AG08396 (cell line): ENCODE measurements at places on chromosomes 12 and 14.

DNA sequence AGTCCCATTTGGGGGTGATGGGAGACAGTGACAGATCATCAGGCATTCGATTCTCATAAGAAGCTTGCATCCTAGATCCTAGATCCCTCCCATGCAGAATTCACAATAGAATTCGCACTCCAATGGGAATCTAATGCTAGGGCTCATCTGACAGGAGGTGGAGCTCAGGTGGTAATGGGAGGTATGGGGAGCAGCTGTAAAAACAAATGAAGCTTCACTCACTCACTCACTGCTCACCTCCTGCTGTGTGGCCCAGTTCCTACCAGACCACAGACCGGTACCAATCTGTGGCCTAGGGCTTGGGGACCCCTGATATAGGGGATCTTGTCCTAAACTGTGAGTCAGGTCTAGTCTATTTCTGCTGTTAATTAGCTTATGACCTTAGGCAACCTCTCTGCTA, 40.1 kb upstream of the EPS8 start:
- DNase-seq, result no peak

DNA sequence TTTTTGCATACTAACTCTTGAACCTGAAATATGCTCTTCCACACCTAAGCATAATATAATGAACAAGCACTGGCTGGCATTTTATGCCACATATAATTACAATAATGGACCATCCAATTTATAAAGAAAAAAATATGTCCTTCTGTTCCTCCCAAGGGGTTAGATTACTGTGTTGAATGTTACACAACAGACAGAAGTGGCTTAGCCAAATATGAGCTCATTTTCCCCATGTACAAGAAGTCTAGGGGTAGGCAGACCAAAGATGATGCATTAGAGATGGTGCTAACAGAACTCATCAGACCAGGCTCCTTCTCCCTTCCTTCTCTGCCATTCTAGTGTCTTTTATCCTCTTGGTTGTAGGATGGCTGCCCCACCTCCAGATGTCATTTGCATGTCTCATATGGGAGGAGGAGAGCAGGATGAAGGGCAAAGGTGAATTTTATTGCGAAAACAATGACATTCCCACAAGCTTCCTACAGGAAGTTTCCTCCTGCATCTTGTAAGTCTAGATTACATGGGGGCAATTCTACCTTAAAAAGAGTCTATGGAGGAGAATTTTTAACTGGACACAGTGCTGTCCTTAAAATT, 43.9 kb upstream of the SLC2A13 start:
- no peak for DNase-seq

- no peak for DNase-seq
These were observed 83.3 kb upstream of the SLC38A4 start for GRCh38 chr12:46908936-46909635.

DNA sequence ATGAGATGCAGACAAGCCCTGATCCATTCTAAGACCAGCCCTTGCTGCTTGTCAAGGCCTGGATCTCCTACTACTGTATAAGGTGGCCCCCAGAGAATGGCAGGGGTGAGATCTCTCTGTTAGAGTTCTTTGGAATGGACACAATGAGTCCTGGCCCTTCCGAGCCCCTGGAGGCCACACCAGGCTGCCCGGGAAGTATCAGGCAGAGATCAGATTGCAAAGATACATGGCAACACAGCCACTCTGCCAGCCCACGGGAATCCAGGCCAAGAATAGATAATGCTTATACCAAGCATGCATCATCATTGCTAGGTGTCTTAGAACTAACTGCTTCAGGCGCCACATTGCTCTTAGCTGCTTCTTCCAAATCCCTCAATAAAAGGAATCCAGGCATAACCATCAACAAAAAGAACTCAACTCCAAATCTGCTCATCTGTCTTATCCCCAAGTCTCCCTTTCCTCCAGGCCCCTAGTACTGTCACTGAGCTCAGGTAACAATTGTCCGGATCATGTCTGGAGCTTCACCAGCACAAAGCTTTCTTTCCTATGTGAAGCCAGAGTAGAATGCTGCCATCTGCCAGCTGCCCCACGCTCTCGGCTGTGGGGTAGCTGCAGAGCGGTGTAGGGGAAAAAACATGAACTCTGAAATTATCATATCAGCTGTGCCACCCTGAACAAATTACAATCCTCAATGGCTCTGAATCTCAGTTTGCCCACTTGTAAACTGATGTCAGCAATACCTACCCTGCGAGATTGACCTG, 5.5 kb upstream of the VASH1 start:
- no peak for DNase-seq

GRCh38 chr14:84825481-84826251, 704.3 kb upstream of the FLRT2 start:
- peak; percentile 26 for DNase-seq

GRCh38 chr14:89276424-89276975, 140.5 kb downstream of the FOXN3 start:
- DNase-seq, result no peak

DNA sequence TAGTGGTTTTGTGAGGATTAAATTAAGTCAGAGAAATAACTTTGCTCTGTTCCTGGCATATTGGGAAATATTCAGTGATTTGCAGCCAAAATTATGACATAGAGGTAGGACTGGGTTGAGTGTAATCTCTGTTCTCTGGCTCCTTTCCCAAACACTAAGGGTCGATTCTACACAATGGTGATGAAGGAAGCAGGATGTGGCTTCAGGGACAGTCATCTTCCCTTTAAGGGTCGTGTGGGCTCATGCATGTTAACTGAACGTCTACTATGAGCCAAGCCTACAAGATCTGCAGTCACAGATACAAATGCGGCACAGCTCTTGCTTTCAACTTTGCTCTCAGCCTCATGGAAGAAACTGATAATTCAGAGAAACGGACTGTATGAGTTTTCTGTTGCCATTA, 381.6 kb downstream of the VRK1 start:
- DNase-seq, result no peak

GRCh38 chr12:107656302-107656701, 29.3 kb upstream of the PWP1 start:
- no peak for DNase-seq

DNA sequence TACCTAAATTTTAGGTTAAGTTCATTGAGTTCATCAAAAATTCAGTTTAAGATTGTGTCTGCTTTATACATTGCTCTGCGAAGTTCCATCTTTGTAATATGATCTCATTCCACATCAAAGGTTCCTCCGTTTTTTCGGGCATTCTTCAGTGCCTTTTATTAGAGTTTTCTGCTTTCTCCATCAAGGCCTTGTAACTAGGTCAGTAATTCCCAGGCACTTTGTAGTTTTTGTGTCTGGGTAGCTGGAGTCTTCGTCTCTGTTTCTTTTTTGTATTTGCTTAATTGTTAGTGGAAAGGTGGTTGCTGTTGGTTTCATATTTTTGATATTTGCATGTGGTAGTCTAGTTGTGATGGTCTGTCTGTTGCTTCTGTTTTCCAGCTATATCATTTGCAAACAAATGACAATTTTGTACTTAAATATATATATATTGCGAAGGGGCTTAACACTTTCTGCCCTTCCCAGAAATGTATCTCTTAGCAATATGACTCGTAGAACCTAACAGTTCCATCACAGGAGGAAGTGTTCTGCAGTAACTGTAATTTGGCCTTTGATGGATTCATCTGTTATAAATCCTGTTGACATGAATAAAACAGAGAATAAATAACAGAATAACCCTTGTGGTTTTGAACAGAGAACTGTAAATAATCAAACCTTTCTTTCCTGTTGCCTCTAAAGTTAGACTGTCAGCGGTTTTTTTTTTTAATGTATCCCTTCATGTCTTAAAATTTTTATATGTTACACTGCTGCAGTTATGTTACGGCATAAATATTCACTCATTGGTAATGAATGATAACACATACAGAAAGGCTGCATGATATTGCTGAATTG, 88.4 kb upstream of the DYNC1H1 start:
- DNase-seq, result no peak

- DNase-seq, result no peak
These were observed 185.8 kb downstream of the SLC41A2 start for GRCh38 chr12:104772336-104772735.

DNA sequence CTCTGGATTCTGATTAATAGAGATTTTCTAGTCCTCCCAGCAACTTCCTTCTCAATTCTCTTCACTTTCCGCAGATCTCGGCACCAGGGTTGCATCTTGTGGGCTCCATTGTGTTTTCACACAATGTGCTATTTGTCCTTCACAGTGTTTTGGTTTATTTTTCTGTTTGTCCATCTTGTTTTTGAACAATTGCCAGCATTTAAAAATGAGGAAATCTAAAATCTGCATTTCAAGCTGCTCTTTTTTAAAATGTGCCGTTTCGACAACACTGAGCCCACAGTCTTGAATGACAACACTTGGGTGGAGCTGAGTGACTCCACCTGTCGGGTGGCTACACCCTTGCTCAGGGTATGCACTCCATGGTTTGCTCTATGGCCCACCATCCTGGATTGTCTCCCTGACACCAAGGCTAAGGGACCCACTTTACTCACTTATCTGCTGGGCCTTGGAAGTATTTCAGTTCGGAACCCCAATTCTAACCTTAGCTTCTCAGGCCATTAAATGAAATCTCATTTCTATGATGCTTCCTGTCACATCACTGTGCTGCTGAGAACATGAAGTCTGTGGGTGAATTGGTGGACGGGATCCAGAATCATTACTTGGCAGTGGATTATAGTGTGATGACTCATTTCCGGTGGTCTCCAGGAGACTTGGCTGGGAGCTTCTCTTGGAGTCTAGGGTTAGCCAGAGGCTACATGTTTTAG, 3.4 kb upstream of the MYRFL start:
- peak; percentile 13 for DNase-seq

DNA sequence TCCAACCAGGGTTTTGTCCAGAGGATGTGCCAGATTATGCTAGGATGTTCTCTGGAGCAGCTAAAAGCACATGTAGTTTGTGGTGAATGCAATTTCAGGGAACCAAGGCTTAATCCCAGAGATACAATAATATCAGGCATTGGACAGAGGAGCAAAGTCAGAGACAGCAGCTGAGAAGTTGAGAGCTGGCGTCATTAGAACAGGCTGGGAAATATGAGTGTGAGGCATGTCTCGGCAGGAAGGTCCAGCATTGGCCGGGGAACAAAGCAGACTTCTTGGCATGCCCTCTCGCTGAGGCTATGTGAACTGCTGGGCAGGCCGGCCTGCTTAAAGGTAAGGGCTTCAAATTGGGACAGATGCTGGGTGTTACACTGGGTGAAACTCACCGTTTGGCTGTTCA, 125.4 kb downstream of the CAND1 start:
- peak; percentile 62 for DNase-seq

GRCh38 chr14:56555921-56556570, 23.6 kb upstream of the TMEM260 start:
- DNase-seq, result peak; percentile 18

DNA sequence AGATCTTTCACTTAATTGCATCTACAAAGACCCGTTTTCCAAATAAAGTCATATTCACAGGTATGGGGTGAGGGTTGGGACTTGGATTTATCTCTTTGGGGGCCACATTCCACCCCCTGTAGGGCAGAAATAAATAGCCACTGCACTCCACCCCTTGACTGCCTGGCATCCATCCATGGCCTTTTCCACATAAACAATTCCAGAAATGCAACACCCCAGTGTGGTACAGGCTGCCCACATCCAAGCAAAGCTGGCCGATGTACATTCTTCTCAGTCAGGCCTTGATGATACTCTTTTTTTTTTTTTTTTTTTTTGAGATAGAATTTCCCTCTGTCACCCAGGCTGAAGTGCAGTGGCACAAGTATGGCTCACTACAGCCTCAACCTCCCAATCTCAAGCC, 12.9 kb downstream of the DGLUCY start:
- no peak for DNase-seq

DNA sequence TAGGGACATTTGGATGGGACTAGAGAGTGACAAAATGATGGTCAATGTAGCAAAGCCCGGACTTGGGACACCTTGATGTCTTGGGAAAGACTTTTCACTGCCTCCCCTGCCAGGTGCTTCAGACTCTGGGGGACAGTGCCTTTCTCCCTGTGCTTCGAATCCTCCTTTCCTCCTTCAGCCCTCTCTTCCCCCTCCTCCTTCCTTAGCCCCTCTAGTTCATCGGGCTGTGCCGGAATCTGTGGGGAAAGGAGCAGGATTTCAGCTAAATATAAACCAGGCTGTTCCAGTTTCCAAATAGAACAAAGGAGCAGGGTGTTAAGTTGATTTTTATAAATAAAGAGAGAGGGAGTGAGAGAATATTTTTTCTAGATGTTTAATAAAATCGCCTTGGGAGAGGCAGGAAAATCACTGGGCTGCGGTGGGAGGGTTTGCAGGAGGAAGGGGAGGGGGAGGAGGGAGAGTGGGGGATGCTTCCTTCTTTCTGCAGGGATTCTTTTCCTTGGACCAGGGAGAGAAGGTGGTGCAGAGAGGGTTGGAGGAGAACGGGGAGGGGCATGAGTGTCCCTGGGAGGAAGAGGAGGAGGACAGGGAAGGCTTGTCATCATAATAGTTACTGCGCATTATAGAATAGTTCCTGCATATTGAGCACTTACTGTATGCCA, 21.3 kb upstream of the CABP1 start:
- no peak for DNase-seq

DNA sequence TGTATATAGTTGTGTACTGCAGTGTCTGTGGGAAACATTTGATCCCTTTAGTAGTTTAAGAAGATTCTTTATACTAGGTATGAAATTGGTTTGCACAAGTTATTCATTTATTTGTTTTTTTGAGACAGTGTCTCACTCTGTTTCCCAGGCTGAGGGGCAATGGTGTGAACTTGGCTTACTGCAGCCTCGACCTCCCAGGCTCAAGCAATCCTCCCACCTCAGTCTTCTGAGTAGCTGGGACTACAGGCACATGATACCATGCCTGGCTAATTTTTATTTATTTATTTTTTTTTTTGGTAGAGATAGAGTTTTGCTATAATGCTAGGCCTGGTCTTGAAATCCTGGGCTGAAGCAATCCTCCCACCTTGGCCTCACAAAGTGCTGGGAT, 209.4 kb downstream of the RASSF9 start:
- no peak for DNase-seq
